ENCODE measurements at places on chromosomes 2 and 18. TPM values are rescaled to one million over a fixed set of nuclear protein-coding genes. Genes with fewer than 3 reads are reported as not detected.

The GPC1 gene
- total RNA-seq = 187 TPM

GRCh38 chr2:228522276-228522675 is 340.8 kb upstream of the SPHKAP start:
- DNase-seq = no peak

DNA sequence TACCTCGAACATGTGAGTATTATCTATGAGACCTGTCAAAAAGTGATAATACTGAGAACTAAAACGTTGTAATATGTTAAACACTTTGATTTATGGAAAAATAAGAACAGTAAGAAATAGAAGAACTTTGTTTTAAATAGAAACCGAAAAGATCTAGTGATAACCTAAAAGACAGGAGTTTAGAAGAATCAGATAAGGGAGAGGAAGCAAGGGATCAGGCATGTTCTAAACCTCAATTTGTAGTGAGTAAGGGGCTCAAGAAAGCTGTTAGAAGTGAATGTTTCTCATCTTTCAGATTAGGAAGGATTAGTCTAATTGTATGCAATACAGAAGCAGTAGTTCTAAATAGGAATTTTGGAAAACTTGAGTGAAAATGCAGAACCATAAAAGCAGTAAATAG is 168.7 kb upstream of the MYO3B start:
- no peak for DNase-seq

DNA sequence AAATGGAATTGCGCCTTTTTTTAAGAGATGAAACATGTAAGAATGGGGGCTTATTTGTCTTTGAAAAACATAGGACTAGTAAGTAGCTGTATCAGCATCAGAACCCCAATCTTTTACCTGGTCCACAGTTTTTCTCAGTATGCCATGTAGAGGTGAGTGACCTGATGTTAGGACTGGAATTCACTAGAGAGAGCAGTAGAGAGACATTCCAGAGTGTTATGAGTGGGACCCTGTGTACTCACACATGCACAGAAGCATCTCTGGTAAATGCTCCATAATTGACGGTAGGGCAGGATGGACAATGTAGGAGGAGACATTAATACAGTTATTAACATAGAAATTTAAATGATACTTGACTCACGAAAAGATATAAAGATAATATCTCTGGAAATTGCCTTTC is 1.4 kb upstream of the GALNT13 start:
- DNase-seq = no peak
